Kidney (tissue), 22 donors: ENCODE measurements at places on chromosomes 3 and 15. TPM values are rescaled to one million over a fixed set of nuclear protein-coding genes. Genes with fewer than 3 reads are reported as not detected.

MUC4 gene
- total RNA-seq, result 0.19 TPM

ARID3B gene
- 6.2 TPM for total RNA-seq

MCTP2 gene
- total RNA-seq, result 21.1 TPM

- no peak overlapping the region for H3K27ac ChIP-seq
- no peaks in the 10 kb centered on the region for H3K4me1 ChIP-seq
- no peak overlapping the region for H3K4me3 ChIP-seq
These were observed 356.6 kb upstream of the NPAP1 start for GRCh38 chr15:24318981-24319380.

DNA sequence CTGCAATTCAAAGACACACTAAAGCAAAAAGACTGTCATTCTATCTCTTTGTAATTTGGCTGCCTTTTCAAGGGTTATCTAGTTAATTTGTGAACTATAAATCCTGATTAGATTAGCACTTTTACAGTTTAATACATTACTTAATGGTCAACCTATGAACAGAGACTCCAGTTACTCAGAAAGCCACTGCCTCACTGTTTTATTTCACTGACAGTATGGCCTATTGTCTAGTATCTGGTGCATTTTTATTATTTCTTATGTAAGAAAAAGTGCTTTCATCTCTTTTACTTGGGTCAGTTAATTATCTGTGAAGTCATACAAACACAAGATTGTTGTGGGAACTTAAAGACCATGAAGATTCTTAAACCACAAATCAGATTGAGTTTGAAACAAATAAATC, 133.8 kb downstream of the ZBBX start:
- H3K4me3 ChIP-seq, result no peak overlapping the region
- H3K4me1 ChIP-seq, result no peaks in the 10 kb centered on the region
- peak; percentile 31 for DNase-seq
- no peaks in the 10 kb centered on the region for H3K36me3 ChIP-seq

GRCh38 chr3:175605851-175606250, 746.7 kb downstream of the NAALADL2 start:
- DNase-seq, result no peak
- H3K4me1 ChIP-seq, result no peaks in the 10 kb centered on the region
- no peak overlapping the region for H3K4me3 ChIP-seq
- H3K27ac ChIP-seq, result no peak overlapping the region
